ENCODE measurements at places on chromosomes 13 and 19.

DNA sequence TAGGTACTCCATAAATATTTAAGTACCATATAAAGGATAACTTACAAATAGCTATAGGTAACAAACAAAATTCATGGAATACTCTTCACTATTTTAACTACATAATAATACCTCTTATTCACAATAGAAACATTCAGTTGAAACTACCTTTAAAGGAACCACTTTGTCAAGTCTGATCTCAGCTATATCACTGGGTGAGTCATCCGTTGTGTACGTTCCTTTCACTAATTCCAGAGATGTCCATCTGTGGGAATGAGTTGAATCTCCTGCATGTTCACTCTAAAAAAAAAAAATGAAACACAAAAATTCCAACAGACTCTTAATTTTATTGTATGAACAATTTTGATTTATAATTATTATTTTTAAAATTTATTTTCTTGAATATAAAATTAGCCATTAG lies 149.4 kb upstream of the FBXL3 start:
- DNase-seq = no peak

DNA sequence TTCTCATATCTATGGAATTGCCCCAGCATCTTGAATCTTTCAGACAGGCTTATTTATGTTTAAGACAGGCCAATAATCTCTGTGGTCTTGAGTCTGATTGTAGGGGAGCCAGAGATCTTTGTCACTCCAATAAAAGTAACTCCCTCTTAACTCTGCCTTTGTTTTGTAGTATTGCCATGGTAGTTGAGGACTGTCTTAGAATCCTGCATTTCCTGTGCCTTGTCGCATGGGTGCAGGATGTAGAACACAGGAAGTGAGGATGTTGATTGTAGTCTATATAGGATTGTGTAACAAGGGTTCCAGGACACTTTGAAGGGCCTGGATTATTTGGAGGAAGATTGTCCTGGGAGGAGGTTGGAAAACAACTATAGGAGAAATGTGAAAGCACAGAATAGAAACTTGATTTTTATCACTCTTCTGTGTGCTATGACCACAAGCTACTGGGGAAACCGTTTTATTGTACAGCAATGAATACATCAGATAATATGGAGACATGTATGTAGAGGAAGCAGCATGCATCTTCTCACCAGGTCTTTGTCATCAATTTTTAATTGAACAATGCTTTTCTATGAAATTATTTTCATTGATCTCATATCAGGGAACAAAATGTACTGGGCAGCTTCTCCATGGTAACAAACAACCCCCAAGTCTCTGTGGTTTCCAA lies 411.7 kb downstream of the FGF9 start:
- no peak for DNase-seq

- no peak for DNase-seq
These were observed 33.0 kb downstream of the CYP4F2 start for GRCh38 chr19:15864824-15865223.

- no peak for DNase-seq
These were observed 193.2 kb upstream of the SOX1 start for GRCh38 chr13:111873676-111874178.

DNA sequence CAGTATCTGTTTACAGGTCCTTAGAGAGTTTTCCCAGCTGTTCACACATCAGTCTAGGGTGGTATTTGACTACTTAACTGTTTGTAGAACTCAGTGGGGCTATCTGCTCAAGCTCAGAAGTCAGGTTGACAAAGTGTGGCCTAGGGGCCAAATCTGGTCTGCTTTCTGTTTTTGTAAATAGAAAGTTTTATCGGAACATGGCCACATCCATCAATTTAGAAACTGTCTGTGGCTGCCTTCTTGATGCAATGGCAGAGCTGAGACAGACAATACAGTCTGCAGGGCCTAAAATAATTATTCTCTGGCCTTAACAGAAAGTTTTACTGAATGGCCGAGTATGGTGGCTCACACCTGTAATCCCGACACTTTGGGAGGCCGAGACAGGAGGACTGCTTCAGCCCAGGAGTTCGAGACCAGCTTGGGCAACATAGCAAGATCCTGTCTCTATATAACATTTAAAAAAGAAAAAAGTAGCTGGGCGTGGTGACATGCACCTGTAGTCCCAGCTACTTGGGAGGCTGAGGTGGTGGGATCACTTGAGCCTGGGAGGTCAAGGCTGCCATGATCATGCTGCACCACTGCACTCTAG lies 2.4 kb downstream of the SMG9 start:
- no peak for DNase-seq

GRCh38 chr19:35661995-35662340 lies 4.3 kb upstream of the UPK1A start:
- no peak for DNase-seq

DNA sequence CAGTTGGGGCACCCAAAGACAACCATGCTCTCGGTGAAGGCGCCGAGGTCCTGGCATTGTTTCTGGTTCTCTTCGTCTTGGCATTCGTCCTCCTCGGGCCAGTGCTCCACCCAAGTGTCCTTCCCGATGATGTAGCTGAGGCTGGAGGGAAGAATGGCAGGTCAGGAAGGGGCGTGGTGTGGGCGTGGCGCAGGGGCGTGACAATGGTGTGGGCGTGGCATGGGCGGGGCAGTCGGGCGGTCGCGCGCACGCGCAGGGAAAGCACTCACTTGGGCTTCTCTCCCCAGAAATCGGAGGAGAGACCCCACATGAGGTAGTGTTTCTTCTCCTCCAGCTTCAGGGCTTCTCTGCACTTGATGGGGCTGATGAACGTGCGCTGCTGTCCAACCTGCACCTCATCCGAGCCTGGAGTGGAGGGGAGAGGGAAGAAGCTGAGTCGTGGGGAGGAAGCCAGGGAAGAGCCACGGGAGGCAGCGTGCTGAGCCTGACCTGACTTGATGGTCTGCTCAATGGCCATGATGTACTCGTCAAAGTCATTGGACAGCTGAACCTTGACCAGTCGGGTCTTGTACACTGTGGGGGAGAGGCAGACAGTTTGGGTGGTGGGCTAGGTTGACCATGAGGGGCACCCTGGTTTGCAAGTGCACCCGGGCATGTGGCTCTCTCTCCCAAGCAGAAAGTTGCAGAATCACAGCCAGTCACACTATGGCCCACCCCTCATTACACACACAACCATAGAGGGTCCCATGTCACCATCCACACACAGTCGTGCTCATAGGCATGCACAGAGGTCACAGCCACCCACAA lies 8.1 kb upstream of the TNFSF14 start:
- no peak for DNase-seq

GRCh38 chr19:38255383-38256014 lies 675 bp downstream of the PPP1R14A start:
- peak; percentile 26 for DNase-seq

- DNase-seq = no peak
These were observed 2.2 kb downstream of the SBSN start for GRCh38 chr19:35525873-35526272.

DNA sequence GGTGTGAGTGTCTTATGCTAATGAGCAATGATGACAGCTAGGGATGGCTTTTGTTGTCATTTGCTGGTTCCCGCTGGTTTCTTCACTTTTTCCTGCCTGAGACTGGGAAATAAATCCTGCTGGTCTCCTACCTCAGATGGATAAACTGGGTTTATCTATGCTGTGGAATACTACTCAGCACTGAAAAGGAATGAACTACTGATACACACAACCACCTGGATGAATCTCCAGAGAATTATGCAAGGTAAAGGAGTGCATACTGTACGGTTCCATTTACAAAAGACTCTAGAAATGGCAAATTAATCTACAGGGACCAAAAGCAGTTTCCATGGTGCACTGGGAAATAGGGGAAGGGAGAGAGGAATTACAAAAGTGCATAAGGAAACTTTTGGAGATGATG lies 41.2 kb upstream of the UBE2L5 start:
- no peak for DNase-seq

DNA sequence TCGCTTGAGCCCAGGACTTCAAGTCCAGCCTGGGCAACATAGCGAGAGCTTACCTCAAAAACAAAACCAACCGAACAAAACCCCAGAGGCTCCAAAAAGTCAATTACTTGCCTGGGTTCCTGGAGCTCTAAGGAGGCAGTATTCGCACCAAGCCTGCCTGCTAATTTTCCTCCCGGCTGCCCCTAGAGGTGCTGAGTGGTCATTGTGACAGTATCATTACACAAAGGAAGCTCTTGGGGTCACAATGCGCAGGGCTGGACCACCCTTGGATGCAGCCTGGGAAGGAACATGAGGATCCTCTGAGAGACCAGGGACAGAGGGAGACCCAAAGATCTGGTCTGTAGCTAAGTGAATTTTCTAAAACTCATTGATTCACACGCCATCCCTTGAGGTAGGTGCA lies 8.5 kb upstream of the PEX11G start:
- no peak for DNase-seq

- DNase-seq = peak; percentile 76
These were observed 116.8 kb upstream of the CACNA1A start for GRCh38 chr19:13622766-13623715.

GRCh38 chr19:50877338-50877737 lies 4.1 kb downstream of the KLK2 start:
- peak; percentile 66 for DNase-seq

GRCh38 chr19:18493440-18494266 lies 28.2 kb downstream of the ELL start:
- DNase-seq = no peak

- no peak for DNase-seq
These were observed 838 bp downstream of the AKAP11 start for GRCh38 chr13:42272804-42273175.

GRCh38 chr13:99227331-99227900 lies 26.8 kb downstream of the UBAC2 start:
- no peak for DNase-seq

GRCh38 chr19:19356901-19357566 lies 36.4 kb downstream of the MAU2 start:
- DNase-seq = no peak

DNA sequence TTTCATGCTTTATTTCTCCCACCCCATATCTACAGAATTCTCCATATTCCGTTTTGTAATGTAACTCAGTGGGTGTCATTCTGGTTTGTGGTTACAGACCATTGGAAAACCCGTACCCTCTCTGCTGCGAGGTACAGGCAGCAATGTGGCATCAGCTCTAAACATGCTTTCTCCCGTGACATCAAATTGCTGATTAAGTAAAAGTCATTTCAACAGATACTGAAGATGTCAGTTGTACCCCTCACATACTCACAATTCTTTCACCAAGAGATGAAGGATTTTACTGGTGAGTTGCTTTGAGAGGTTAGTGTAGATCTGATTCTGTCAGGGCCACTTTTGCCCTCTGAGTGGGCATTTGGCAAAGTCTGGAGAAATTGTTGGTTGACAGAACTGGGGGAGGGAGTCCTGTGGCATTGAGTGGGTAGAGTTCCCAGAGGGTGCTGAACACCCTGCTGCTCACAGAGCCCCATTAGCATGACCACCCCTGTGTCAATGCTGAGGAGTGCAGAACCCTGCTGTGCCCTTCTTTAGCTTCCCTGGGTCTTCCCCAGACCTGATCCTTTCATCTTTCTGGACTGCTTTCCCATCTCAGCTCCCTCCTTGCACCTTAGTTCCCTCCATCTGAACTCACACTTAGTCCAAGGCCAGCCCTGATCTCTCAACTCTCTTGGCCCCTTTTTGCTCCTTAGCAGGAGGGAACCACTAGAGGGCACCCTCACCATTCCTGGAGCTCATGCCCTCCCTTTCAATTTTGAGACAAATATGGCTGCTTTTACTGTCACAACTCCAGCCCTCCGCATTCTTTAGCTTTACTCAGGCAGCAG lies 39.9 kb upstream of the CEACAM8 start:
- peak; percentile 3 for DNase-seq

- DNase-seq = no peak
These were observed 102.8 kb upstream of the SLC10A2 start for GRCh38 chr13:103168901-103169508.

DNA sequence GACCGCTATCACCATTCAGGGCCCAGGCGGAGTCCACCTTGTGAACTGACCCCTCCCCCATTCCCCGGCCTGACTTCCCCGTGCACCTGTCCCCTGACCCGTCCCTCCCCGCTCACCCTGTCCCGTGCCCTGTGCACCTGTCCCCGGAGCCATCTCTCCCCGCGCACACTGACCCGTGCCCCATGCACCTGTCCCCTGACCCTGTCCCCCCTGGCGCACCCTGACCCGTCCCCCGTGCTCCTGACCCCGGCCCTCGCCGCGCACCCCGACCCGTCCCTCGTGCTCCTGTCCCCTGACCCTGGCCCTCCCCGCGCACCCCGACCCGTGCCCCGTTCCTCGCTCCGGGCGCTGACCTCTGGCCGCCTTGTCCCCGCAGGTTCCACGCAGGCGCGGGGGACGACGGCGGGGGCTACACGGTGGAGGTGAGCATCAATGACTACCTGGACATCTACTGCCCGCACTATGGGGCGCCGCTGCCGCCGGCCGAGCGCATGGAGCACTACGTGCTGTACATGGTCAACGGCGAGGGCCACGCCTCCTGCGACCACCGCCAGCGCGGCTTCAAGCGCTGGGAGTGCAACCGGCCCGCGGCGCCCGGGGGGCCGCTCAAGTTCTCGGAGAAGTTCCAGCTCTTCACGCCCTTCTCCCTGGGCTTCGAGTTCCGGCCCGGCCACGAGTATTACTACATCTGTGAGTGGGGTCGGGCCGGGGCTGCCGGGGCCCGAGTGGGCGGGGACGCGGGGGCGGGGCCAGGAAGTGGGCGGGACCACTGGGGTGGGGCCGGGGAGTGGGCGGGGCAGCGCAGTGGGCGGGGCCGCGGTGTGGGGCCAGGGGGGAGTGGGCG lies 9.7 kb downstream of the EFNA2 start:
- no peak for DNase-seq

DNA sequence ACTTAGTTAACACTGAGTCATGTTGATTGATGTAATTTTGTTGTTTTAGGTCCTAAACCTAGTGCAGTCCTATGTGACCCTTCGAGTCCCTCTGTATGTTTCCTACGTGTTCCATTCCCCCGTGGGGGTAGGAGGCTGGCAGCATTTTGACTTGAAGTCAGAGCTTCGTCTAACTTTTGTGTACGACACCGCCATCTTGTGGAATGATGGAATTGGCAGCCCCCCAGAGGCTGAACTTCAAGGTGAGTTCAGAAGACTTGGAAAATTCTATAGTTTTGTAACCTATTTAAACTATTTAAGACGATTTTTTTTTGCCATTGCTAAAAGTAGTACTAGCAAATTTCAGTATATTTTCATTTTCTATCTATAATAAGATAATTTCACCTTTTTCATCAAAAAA lies 117.9 kb downstream of the STOML3 start:
- DNase-seq = no peak
